ENCODE measurements at places on chromosomes 11 and 22.

DNA sequence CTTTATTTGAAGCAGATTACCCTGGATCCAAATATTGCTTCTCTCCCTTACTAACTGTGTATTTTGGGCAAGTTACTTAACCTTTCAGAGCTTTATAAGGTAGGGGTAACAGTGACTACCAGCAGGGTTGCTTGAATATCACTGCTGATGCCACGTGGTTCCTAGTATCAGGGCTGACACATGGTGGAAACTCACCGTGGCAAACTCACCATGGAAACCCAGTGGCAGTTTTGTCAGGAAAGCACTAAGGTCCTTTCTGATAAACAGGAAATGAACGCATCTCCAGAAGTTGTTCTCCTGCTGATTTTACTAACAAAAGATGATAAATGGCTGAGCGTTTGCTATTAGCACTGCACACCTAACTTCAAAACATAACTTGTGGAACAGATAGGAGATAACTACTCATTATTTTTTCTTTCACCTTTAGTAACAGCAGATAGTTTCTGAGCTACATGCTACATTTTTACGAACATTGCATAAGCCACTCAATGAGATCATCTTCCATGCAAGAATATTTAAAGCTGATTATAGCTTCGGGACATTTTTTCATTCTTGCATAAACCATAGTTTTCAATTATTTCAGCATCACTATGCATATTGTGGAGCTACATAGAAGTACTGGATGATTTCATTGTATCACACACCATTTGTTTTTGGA is 59.7 kb upstream of the RAG2 start:
- no peak for DNase-seq

DNA sequence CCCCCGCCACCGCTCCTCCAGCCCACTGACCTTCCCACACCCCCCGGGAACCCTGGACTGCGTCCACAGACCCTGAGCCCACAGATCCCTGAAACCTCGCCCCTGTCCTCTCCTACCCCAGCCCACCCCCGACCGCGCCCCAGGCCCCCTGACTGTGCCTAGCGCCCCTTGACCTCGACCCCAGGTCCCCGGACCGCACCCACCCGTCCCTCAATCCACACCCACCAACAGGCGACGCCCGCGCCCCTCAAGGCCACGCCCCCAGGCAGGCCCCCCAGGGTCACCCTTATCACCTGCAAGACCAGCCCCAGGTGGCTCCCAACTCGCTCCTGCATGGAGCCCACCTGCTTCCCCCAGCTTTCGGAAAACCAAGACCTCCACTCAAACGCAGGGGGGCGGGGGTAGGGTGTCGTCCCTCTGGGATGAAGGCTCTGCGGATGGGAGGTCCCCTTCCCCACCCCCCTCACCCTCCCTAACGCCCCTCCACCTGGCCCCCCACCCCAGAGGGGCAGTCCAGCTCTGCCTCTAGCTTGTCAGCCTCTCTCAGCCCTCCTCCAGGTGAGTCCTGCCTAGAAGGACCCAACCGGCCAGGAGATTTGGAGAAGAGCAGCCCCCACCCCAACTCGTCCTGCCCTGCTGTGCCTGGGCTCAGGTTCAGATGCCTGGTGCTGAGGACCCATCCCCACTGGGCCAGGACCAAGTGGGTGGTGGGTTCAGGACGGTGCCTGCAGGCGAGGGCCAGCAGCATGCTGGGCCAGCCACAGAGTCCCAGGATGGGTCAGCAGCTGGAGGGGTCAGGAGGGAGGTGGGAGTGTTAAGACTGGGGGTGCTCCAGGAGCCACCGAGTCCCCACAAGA is 3.1 kb upstream of the IL17REL start:
- DNase-seq, result no peak

DNA sequence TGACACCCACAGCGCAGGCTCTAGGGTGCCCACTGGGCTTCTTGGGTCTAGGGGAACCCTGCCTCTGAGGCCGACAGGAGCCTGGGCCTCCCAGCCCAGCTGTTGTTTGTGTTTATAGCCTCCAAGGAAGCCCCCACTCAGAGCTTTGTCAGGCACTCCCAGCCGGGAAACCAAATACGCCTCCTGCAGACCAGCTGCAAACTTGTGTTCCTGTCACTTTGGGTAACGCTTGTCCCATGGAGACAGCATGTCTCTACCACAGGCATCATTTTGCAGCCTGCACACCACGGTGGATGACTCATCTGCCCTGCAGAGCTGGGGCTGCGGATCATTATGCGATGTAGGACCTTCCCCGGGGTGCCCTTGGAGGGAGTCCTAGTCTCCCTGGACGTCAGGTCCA is 40.6 kb upstream of the CRYBB3 start:
- peak; percentile 53 for DNase-seq

DNA sequence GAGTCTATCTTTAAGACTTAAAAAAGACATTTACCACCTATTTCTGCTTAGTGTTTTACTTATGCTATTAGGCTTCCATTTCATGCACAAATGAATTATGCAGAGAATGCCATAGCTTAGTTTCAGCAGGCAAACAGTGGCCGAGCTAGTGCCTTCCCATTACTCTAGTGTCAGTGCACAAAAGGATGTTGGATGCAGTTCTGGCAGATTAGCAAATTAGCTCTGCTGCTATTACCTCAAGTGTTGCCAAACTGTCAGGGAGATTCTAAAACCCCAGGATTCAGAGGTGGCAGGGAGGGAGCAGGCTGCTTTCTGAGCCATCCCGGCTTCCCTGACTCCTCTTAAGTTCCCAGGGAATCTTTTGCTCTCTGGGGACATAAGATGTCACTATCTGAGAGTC is 209.4 kb upstream of the NCAM1 start:
- no peak for DNase-seq

GRCh38 chr22:47593291-47593690 is 830.8 kb downstream of the TBC1D22A start:
- DNase-seq, result no peak

GRCh38 chr22:30332551-30332950 is 5.8 kb upstream of the TBC1D10A start:
- DNase-seq, result no peak

DNA sequence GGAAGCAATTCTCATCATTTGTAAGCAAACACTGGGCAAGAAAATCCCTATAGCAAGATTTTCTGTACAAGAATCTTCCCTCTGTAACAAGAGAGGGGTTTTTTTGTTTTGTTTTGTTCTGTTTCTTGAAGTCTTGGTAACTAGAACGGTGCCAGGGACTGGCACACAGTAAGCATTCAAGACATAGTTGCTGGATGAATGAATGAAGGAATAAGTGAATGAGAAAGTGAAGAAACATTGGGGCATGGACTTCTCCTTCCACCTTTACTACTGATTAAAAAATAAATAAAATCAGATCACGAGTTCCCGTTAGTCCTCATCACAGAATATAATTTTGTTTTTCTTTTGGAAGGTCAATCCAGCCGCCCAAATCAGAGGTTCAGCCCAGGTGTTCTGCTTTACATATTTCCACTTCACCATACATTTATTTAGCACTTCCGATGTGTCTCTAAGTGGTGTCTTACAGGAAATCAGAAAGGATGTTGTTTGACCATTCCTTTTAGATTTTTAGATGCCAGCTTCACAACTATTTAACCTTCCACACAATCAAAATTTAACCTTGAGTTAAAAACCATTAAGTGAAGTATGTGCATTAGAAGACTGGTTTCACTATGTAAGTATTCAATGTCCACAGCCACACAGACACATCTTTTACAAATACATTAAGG is 281.2 kb downstream of the CADM1 start:
- DNase-seq, result no peak

GRCh38 chr11:1336836-1337646 is 27.6 kb upstream of the TOLLIP start:
- DNase-seq, result no peak

DNA sequence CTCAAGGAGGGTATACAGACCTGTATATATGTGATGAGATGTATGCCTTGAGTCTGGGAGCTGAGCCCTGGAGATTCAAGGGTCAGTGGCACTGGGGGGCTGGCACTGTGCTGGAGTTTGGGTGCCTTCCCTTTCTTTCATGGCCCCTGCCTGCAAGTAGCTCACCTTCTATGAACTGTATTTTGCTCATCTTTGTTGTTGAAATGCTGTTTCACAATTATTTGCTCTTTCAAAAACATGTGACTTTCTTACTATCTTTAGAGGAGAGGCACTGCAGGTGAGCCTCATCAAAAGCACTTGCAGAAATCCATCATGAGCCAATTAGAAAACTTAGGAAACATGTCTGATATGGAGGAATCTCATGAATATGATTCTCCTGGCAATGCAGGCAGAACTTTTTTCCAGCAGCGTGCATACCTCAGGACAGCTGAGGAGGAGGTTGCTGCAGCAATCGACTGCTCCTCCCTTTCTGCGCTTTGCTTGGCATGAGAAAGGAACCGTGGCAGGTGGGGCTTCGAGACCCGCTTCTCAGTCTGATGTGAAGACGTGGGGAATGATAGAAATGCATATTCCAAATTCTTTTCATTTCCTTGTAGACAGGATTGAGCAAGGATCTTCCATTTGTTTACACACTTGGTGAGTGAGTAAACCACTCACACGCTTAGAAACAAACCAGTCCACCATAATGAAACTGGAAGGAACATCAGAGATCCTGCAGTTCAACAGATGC is 178.4 kb upstream of the E2F8 start:
- no peak for DNase-seq

DNA sequence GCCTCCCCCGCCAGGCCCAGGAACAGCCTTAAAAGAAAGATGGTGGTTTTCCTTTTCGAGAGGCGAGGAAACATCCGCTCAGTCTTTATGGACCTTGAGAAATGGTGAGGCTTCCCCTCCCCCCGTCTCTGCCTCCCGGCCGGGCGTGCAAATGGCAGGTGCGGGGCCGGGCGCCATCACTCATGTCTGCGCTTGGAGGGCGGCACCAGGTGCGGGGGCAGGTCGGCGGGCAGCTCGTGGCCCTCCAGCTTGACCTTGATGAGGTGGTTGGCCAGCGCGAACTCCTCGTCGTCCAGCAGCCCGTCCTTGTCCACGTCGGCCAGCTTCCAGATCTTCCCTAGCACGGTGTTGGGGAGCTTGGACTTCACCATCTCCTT is 9.7 kb upstream of the CDC42BPG start:
- no peak for DNase-seq

GRCh38 chr11:65625628-65626342 is 10.2 kb downstream of the PCNX3 start:
- DNase-seq, result no peak

DNA sequence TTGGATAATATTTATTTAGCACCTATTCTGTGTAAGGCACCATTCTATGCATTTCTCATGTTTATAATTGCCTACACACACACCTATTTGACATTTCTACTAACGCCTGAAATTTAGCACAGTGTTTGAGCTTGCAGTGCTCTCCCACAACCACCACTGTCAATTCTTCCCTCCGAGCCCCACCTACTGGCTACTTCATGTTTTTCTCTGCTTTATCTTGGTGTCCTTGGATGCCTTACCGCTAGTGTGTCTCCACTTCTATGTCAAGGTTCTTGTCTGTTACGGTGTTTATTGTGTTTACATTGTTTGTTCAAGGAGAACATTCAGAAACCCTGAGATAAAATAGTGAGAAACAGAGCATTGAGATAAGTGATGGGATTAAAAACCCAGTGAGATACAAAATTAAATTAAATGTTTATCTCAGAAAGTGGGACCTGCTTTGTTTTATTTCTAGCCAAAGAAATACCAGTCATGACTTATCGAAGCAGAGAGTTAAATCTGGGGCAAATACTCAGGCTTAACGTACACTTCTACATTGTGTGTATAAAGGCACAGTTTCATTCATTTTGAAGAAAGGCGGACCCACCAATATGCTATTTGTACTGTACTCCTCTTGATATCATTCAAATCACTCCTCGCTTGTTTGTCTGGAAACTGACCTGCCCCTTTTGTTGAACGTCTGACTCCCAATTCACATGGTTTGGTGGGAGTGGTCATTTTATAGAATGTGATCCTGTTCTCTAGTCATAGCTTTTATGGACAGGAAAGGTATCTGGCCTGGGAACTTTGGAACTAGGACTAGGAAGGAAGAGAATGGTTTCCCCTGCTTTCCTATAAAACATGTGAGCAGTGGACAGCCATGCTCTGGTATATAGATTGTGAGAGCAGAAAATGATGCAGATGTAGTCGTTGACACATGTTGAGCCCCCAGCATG is 39.2 kb upstream of the SLC36A4 start:
- DNase-seq, result no peak

DNA sequence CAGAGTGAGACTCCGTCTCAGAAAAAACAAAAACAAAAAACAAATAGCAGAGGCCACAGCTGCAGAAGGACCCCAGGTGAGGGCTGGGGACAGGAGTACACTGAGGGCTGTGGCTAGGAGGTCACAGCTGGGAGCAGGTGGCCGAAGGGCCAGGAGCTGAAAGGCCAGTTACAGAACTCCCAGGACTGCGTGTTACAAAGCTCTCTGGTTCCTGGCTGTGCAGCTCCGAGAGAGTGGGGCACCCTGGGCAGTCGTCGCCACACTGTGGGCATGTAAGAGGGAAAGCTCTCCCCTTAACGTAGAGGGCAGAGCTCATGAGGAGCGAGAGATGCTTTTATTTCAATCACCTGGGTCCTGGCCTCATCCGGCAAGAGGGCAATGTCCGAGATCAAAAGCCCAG is 10.1 kb upstream of the NCF4 start:
- no peak for DNase-seq

DNA sequence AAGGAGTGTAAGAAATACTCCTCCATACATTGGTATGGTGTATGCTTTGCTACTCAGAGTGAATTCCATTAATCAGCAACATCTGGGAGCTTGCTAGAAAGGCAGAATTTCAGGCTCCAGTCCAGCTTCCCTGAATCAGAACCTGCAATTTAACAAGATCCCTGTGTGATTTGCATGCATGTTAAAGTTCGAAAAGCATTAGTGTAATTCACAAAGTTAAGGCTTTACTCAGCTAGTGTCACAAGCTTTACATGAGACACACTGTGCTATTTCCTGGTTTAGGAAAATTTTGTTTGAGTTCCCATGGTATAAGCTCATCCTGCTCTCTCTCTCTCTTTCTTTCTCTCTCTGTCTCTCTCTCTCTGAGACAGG is 37.0 kb upstream of the HEPHL1 start:
- DNase-seq, result no peak

GRCh38 chr11:134036492-134037045 is 32.3 kb upstream of the JAM3 start:
- DNase-seq, result no peak

GRCh38 chr11:65316227-65317024 is 1.8 kb downstream of the CDC42EP2 start:
- no peak for DNase-seq
